ENCODE measurements at places on chromosomes 4 and X.
A peak's percentile ranks its signal among the peaks of the same experiment; 100 is the strongest.

- no peak for DNase-seq
Observed at GRCh38 chr4:23237771-23238170, 545.0 kb downstream of the GBA3 start.

GRCh38 chr4:124945422-124945821 lies 232.9 kb upstream of the ANKRD50 start:
- no peak for DNase-seq

DNA sequence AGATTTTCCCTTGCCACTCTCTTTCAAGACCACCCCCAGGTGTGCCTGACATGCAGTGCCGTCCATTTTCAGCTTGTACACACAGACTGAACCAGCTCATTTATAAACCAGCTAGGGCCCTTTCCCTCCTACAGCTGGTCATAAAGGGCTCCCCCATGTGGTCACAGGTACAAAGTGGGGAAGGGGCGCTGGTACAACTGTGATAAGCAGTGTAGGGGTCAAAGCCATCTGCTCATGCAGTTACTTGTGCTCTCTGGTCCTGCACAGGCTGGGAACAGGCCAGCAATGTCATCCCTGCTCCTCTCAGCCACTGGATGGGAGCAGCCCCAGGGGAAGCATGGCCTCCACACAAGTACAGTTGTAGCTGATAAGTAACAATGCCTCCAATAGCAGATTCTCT lies 20.6 kb downstream of the GABRQ start:
- DNase-seq: no peak

DNA sequence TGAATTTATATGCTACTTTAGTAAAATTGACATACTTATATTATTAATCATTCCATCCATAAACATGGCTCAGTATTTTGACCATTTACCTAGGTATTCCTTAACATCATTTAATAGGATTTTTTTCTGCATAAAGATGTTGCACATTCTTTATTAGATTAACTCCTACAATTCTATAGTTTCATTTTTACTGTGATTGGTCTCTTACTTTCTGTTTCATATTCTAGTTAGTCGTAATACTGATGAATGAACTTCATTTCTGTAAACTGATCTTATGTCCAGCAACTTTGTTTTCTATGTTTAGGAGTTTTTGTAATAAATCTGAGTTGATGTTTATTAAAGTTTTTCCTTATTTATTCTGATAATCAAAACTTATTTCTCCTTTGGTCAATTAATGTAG lies 278.2 kb upstream of the CXXC4 start:
- no peak for DNase-seq

GRCh38 chrX:38970074-38970473 lies 168.8 kb downstream of the MID1IP1 start:
- DNase-seq: no peak

- DNase-seq: no peak
Observed at GRCh38 chr4:26152056-26152455, 168.8 kb upstream of the RBPJ start.

GRCh38 chr4:159104694-159105414 lies 2.0 kb downstream of the RAPGEF2 start:
- DNase-seq: no peak

DNA sequence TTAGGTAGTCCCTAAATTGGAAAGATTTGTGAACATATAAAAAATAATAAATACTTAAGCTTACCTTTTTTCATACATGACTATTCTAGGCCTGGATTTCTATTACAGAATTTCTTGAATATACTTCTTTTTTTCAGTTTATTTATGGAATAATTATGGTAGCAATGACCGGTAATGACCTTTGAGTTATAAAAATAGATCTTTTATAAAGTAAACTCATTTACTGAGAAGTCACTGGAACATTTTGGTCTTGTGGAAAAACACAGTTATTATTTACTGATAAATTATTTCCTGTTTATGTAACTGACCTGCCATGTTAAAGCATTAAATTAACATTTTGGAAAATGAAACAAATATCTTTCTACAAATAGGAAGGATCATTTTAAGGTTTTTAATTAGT lies 80.4 kb upstream of the RASGEF1B start:
- DNase-seq: no peak

- DNase-seq: no peak
Observed at GRCh38 chr4:10035130-10035529, 13.8 kb upstream of the SLC2A9 start.

- no peak for DNase-seq
Observed at GRCh38 chrX:134570899-134571298, 87.4 kb downstream of the PLAC1 start.

DNA sequence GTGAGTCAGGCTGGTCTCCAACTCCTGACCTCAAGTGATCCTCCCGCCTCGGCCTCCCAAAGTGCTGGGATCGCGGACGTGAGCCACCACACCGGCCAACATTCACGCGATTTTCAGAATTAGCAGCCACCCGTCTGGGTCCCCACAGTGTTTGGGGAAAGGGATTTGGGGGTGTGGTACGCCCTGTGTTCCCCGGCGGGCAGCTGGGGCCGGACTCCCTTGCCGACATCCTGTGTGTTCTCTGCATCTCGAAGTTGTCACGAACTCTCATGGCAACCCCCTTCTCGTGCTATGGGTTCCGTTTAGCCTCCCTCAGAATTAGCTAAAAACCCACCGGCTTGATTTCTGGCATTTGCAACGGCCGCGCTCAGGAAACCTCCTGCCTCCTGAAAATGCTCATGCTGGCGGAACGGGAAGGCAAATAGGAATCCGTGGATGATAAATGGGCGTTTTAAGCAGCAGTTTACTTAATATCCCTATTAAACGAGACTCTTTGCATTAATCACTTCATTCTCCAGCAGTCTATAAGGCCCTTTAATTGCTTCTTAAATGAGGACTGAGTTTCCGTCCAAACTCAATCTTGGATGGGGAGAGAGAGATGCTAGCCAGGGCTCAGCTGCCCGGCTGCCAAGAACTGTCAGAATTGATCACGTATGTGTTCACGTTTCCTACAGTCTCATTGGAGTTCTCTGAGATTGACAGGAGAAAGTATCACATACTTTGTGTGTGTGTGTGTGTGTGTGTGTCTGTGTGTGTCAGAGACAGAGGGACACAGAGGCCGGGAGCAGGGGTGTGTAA lies 78.9 kb upstream of the PPP2R3B start:
- no peak for DNase-seq

DNA sequence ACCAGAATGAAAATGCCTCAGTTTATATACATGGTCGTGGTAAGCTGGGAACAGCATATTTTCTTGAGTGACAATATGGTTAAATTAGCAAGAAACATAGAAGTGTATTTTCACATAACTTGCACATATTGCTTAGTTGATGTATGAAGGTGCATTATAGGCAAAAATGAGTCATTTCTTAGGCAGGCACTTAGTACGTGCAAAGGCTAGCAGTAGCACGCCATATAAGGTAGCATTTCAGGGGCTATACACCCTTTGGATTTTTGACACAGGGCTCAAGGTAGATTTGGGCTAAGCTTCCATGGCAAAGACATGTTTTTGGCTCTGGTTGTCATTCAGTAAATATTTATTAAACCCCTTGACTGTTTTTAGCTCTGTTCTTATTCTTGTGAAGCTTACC lies 33.1 kb downstream of the PCDH7 start:
- no peak for DNase-seq

DNA sequence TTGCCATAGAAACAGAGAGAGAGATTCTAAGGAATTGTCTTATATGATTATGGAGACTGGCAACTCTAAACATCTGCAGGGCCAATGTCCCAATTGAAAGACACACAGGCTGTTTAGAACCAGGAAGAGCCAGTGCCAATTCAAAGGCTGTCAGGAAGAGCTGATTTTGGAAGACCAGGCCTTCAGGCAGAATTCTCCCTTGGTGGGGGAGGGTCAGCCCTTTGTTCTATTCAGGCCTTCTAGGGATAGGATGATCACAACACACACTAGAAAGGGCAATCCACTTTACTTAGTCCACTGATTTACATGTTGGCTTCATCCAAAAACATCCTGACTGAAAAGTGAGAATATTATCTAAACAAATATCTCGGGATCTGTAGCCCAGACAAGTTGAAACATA lies 15.2 kb downstream of the C4orf46 start:
- DNase-seq: no peak

GRCh38 chr4:1043651-1044468 lies 32.4 kb downstream of the FGFRL1 start:
- no peak for DNase-seq

GRCh38 chr4:85684676-85685075 lies 209.7 kb downstream of the ARHGAP24 start:
- no peak for DNase-seq

DNA sequence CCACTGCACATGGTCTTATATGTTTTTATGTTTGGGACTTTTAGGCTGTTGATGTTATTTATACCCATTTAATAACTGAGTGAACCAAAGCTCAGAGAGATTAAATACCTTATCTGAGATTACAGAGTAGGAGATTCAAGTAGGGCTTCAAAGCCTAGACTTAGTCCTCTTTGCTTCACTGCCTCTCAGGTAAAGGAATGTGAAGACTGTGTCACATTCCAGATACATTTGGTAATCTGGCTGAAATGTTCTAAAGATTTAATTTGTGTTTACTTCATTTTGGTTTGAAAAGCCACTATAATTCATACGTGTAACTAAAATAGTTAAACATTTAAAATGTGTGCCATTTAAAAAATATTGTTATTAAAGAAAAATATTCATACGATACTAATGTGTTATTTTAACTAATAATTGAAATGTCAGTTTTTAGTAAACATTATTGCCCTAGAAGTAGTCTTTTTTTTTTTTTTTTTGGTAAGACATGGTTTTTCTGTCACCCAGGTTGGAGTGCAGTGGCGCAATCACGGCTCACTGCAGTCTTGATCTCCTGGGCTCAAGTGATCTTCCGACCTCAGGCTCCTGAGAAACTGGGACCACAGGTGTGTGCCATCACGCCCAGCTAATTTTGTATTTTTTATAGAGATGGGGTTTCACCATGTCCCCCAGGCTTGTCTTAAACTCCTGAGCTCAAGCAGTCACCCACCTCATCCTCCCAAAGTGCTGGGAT lies 54.3 kb downstream of the WWC2 start:
- DNase-seq: no peak

DNA sequence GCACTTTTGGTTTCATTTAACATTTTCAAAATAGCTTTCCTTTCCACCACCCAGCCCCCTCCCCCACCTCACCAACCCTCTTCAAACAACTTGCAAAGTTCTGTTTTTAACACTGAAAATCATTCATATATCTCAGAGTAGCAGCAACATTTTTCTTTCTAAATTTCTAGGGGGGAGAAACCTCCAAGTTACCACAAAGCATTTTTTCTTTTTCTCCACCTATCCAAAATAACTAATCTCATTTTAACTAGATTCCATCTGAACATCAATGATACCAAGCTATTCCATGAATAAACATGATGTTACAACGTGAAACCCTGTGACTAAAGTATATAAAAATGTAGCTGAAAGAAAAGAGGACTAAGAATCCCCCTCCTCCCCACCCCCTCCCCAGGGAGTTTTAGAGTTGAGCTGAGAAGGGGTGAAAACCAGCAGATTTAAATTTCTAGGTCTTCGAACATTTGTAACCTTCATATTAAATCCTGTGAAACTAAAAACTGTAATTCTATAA lies 5.2 kb downstream of the LDB2 start:
- DNase-seq: no peak

DNA sequence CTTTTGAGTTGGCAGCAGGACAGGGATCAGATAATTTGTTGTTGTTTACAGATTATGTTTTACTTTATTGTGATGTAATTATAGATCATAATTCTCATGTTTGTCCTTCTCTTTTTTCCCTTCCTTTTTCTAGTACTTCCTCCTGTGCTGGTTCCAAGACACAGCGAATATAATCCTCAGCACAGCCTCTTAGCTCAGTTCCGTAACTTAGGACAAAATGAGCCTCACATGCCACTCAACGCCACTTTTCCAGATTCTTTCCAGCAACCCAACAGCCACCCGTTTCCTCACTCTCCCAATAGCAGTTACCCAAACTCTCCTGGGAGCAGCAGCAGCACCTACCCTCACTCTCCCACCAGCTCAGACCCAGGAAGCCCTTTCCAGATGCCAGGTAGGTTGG lies 58.0 kb downstream of the SMAD1 start:
- no peak for DNase-seq

GRCh38 chr4:111453216-111453615 lies 692.0 kb upstream of the FAM241A start:
- no peak for DNase-seq

DNA sequence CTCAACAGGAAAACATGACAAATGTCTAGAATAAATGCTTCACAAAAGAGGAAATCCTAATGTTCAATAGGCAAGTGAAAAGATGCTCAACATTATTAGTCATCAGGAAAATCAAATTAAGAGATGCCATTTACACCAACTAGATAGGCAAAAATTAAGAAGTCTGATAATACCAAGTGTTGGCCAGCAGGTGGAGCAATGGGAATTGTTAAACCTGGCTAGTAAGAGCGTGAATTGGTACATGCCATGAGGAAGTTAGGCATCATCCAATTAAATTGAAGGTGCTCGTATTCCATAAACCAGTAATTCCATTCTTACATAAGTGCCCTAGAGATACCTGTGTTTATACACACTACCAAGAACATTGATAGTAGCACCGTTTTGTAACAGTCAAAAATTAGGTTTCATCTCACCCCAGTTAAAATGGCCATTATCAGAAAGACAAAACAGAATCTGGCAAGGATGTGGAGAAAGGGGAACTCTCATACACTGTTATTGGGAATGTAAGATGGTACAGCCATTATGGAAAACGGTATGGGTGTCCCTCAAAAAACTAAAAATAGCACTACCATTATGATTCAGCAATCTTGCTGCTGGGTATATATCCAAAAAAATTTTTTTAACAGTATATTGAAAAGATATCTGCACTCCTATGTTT lies 14.0 kb upstream of the ZCCHC18 start:
- DNase-seq: peak; percentile 14

GRCh38 chr4:173794662-173795061 lies 264.6 kb upstream of the HAND2 start:
- DNase-seq: no peak
